ENCODE measurements at places on chromosomes 4 and X.

GRCh38 chr4:78237360-78237759, 180.2 kb downstream of the FRAS1 start:
- DNase-seq = no peak

GRCh38 chrX:17687648-17688047, 49.6 kb upstream of the SCML1 start:
- DNase-seq = no peak

GRCh38 chrX:47068720-47069119, 9.5 kb upstream of the RGN start:
- no peak for DNase-seq

DNA sequence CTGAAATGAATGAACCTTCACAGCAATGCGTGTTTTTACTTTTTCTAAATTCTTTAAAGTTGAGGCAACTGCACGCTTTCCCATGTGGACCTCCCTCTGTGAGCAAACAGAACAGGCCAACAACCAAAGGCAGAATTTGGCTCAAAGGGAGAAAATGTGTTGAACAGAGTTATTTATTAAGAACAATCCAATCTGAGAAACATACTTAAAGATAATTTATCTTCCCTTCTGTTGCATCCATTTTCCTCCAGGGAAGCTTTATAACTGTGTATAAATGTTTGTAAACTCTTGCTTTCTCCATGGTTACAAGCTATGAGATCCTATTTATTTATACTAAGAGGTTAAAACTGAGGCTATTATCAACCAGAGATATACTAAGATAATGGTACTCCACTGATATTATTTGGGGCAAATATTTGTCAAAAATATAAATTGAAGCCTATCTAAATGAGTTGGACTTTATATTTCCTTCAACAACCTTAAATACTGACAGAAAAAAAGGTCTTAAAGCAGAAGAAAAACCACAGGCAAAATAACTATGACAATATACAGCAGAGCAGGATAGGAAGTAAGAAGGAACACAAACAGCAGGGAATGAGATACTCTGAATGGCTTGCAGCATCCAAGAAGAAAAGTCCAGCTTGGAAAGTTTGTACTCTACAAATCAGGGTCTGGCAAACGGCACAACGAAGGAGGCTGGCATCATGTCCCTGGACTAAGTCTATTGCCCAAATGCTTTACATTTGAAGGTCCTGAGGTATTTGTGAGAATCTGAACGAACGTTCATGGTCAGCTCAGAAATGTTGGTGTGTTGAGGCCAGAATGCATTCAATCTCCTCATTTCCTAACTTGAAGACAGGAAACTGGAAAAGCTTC, 663.2 kb upstream of the INTU start:
- DNase-seq = no peak

- DNase-seq = no peak
Observed at GRCh38 chr4:185689407-185689806, 122.6 kb downstream of the SORBS2 start.

All from CD8-positive, alpha-beta T cell (primary cell).